ENCODE measurements at places on chromosomes 11 and 22. TPM values are rescaled to one million over a fixed set of nuclear protein-coding genes. Genes with fewer than 3 reads are reported as not detected.
A peak's percentile ranks its signal among the peaks of the same experiment; 100 is the strongest.

The COMT gene
- 99.4 TPM for total RNA-seq

- DNase-seq: no peak
Measured at GRCh38 chr22:44760476-44760875, 8.1 kb downstream of the ARHGAP8 start.

DNA sequence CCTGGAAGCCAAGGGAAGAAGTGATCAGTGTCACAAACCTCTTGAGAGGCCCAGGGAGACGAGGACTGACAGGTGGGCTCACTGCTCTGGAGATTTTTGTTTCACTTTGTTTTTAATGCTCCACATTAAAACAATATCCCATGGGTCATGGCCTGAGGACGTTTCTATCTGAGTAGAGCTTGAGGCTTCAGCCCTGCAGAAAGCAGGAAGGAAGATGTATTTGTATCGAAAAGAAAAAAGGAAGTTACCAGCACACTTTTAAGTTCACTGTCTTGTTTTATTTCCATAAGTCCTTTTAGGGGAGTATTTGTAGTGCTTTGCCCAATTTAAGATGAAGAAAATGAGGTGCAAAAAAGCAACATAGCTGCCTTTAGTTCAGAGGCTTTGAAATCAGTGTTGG lies 191.1 kb downstream of the GRIK4 start:
- no peak for DNase-seq

DNA sequence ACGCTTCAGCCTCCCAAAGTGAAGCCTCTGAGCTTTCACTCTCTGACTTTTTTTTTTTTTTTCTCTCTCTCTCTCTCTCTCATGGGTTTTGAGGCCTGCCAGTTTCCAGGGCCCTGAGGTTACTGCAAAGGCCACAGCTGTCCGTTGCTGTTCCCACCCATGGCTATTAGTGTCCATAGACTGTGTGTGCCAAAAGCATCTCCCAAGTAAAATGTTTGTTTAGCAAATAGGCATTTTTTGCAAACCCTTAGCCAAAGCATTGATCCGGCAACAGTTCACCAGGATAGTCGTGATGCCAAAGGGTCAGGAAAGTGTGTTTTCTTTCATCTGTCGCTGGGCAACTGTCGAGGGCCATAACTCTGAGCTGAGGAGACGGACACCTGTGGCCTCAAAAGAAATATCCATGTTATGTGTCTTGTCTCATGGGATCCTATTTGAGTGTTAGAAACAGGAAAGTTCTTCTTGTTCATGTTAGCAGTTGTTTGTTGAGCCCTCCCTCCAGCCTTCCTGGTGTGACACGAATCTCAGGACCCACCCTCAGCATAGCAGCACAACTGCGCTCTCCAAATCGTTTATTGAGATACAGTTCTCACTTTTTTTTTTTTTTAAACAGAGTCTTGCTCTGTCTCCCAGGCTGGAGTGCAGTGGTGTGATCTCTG lies 18.4 kb downstream of the FADS2 start:
- no peak for DNase-seq

GRCh38 chr22:35589756-35590093 lies 27.4 kb downstream of the MB start:
- no peak for DNase-seq

GRCh38 chr11:771617-772204 lies 5.6 kb downstream of the GATD1 start:
- DNase-seq: no peak

DNA sequence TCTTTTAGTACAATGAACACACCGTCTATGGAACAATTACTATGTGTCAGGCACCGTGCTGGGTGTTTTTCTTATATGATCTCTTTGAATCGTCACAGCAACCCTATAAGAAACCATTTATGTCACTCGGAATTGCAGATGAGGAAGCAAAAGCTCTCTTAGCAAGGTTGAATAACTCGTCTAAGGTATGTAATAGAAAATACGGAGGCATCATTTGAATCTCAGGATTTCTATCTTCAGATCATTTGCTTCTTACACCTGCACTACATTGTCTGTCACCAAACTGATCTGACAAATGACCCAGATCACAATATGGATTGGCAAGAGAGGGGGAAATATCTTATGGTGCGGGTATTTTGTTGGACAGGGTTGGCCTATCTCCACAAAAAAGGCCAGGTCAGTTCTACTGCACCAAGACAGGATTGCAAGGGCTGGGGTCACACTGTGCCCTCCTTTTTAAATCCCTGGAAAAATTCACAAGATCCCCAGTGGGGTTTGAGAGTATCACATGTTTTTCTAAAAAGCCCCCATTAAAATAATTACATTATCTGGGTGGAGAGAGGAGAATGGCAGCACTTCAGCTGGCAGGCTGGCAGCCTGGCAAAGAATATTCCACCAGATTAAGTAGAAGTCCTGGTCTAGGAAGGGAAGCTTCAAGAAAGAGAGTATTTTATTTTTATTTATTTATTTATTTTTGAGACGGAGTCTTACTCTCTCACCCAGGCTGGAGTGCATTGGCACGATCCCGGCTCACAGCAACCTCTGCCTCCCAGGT lies 110.7 kb upstream of the CLMP start:
- no peak for DNase-seq

GRCh38 chr11:47305734-47306483 lies 36.0 kb downstream of the MADD start:
- DNase-seq: no peak

The CCDC188 gene
- not detected for total RNA-seq

DNA sequence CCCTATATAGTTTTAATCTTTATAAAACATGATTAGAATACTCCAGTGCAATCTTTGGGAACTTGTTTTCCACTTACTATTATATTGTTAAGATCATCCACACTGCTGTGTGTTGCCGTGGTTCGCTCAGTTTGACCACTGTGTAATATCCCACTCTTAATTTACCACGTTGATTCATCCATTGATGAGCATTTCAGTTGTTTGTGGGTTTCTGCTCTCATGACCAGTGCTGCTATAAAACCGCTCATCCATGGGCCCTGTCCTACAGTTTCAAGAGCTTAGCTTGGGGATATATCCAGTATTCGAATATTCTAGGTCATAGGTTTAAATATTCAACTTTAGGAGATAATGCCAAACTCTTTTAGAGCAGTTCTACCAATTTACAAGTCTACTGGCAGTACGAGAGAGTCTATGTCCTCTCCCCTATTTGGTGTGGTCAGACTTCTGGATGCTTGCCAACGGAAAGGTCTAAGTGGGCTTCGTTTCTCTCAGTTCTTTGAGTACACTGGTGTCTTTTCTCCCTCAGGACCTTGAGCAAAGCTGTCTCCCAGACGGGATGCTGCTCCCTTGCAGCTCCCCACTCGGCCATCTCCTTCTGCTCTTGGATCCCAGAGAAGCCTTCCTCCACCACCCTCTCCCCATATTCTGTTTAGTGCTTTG lies 94.9 kb upstream of the ALX4 start:
- no peak for DNase-seq

The TRIM21 gene
- total RNA-seq: 31.6 TPM

The OLFML1 gene
- not detected for total RNA-seq

DNA sequence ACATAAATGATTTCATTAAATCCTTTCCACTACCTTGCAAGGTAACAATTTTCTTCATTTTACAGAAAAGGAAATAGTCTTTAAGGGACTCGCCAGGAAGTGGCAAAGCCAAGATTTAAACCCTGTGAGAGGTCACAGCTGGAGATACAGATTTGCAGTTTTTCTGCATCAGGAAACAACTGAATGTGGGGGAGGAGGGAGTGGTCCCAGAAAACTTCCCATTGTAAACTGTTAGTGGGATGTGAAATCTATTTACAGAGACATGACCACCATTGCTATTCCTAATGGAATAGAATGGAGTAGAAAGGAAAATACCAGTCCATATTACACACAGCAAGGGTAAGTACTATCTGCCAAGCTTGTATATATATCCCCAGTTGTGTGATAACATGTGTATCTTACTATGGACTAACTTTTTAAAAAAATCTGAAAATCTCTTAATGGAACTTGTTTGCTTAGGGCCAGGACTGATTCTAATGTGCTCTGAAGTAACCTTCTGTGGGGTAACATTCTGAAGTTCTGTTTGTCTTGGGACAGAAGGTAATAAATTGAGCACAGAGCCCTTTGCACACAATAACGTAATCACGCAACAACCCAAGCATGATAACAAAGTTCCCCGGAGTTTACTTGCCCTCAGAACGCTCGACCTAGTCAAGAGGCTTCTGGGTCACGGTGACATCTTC lies 10.9 kb upstream of the TSKU start:
- DNase-seq: no peak

DNA sequence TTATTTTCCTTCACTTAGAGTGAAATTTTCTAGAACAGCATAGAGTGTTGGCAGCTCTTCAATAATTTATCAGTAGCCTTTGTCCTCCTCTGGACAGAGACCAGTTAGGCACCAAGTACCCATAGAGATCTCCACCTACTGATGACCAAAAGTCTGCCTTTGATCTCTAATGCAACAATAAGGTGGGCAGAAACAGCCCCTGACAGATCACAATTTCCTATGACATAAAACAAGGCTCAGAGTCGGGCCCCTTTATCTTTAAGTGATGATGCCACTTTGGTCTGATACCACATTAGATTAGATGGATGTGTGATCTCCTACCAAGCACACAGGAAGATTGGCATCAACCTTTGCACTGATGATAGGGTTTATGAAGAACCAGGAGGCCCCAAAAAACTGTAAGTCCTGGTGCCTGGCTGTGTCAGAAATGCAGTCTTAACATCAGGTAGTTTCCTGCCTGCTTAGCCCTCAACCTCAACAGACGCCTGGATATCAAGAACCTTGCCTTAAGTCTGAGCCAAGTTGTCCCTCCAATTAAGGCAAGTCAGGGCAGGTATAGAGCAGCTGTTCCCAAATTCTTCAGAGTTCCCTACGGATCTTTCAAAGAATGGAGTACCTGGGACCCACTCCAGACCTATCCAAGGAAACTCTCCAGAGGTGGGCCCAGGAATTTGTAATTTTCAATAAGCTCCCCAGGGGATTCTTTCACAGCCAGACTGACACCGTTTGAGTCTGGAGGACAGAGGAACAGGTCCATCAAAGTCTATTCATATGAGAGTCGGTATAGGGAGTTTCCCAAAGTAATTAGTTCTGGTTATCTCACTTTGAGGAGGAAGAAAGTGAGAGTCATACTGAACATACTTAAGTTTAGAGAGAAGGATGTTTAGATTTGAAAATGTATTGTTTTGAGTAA lies 30.6 kb upstream of the TMPRSS4 start:
- peak; percentile 12 for DNase-seq

GRCh38 chr11:44516688-44517507 lies 48.6 kb upstream of the CD82 start:
- no peak for DNase-seq

The NAALAD2 gene
- total RNA-seq: not detected

GRCh38 chr11:9651481-9651880 lies 12.4 kb upstream of the SWAP70 start:
- no peak for DNase-seq

DNA sequence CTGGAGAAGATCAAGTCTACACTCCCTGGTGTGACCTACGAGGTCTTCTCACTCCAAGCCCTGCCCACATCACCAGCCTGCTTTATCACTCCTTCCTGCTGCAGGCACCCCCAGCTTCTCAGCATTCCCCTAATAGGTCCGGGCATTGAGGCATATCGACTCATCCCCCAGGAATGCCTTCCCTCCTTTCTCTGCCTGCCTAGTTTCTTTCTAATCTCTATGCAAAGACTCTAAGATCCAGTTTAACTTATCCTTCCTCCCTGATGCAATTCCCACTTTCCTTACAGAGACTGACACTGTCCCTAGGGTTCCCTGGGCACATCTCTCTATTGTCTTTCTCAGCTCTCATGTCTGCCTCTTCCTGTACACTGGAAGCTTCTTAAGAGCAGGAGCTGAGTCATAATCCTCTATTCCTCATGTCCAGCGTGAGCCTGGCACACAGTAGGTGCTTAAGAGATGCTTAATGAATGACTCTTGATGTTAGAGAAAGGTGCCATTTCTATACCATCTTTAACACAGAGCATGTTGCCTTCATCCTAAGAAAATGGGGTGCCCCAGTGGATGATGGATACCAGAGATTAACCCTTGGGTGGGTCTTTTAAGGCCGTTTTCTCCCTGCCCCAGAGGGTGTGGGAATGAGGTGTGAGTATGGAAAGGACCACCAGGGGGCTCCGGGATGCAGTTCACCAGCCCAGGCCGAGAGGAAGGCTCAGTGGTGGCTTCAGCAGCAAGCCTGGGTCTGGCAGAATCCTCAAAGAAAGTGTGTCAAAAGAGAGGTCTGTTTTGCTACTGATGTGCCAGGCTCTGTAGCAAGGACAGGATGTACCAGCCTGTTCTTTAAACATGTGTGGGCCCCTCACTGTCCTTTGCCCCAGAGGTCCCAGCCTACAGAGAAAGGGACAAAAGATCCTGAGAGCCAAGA lies 34.7 kb downstream of the PARVA start:
- DNase-seq: no peak

GRCh38 chr11:119006656-119007055 lies 8.7 kb downstream of the CENATAC start:
- DNase-seq: no peak

DNA sequence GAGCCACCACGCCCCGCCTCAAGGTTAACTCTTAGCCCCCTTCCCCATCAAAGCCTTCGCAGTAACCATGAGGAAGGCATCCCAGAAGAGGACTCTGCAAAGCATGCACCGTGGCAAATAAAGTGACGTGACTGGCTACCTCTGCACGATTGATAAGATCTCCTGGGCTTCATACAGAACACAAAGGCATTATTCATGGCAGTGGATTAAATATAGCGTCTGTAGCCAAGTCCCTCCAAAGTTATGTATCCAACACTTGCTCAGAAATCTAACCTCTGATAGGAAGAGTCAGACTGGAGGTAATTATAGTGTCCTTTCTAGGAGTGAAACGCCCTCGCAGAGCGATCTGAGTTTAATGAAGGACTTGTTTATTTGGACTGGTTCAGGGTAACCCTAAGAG lies 22.4 kb downstream of the CPT1A start:
- no peak for DNase-seq

- DNase-seq: no peak
Measured at GRCh38 chr11:61448552-61448927, 18.6 kb downstream of the SDHAF2 start.

The WNT11 gene
- 0.39 TPM for total RNA-seq

- DNase-seq: no peak
Measured at GRCh38 chr22:41899992-41900651, 14.8 kb downstream of the SHISA8 start.

- DNase-seq: no peak
Measured at GRCh38 chr11:8768625-8769333, 86.2 kb downstream of the RPL27A start.

GRCh38 chr11:109507331-109507730 lies 85.3 kb downstream of the C11orf87 start:
- no peak for DNase-seq

DNA sequence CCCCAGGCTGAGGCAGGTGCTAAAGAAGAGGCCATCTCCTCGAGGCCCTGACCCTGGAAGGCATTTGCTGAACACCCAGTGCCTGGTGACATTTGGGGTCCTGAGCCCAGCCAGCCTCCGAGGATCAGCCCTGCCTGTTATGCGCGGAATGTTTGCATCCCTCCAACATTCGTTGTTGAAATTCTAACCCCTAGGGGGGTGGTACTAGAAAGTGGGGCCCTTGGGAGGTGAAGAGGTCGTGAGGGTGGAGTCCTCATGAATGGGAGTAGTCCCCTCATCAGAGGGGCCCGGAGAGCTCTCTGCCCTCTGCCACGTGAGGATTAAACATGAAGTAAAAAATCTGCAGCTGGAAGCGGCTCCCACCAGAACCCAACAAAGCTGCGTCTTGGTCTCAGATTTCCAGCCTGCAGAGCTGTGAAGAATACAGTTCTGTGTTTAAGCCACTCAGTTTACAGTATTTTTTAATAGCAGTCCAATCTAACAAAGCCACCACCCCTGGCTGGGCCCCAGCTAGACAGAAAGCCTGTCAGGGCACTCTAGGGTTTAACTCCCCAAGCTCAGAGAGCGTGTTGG lies 35.3 kb upstream of the SEPTIN5 start:
- DNase-seq: no peak
